ENCODE measurements at places on chromosomes 1 and 21. TPM values are rescaled to one million over a fixed set of nuclear protein-coding genes. Genes with fewer than 3 reads are reported as not detected.

SLC30A1 gene
- total RNA-seq = 25.0 TPM

OR2L2 gene
- not detected for total RNA-seq

FHAD1 gene
- total RNA-seq = 0.64 TPM

PLEKHO1 gene
- total RNA-seq = 6.9 TPM

TNFRSF8 gene
- 0.16 TPM for total RNA-seq

NES gene
- total RNA-seq = 1.1 TPM

LCE1F gene
- total RNA-seq = not detected

LINGO4 gene
- not detected for total RNA-seq

USH2A gene
- not detected for total RNA-seq

CCDC28B gene
- 2.4 TPM for total RNA-seq

RAP1GAP gene
- 11.4 TPM for total RNA-seq

CYP4A22 gene
- total RNA-seq = not detected

OR14K1 gene
- total RNA-seq = not detected

TMPRSS15 gene
- not detected for total RNA-seq

OR10J1 gene
- total RNA-seq = not detected

CFHR1 gene
- 0.23 TPM for total RNA-seq

B3GALNT2 gene
- total RNA-seq = 15.2 TPM

GCSAML gene
- not detected for total RNA-seq

EPS8L3 gene
- 0.52 TPM for total RNA-seq

C4BPA gene
- 0.52 TPM for total RNA-seq

CHRNB2 gene
- 0.30 TPM for total RNA-seq

TCHH gene
- total RNA-seq = 0.31 TPM

PLA2G5 gene
- not detected for total RNA-seq

Data from A549 treated with Mapracorat at 1 μM for 4 hours (cell line).